ENCODE measurements at places on chromosomes 1 and 21.

DNA sequence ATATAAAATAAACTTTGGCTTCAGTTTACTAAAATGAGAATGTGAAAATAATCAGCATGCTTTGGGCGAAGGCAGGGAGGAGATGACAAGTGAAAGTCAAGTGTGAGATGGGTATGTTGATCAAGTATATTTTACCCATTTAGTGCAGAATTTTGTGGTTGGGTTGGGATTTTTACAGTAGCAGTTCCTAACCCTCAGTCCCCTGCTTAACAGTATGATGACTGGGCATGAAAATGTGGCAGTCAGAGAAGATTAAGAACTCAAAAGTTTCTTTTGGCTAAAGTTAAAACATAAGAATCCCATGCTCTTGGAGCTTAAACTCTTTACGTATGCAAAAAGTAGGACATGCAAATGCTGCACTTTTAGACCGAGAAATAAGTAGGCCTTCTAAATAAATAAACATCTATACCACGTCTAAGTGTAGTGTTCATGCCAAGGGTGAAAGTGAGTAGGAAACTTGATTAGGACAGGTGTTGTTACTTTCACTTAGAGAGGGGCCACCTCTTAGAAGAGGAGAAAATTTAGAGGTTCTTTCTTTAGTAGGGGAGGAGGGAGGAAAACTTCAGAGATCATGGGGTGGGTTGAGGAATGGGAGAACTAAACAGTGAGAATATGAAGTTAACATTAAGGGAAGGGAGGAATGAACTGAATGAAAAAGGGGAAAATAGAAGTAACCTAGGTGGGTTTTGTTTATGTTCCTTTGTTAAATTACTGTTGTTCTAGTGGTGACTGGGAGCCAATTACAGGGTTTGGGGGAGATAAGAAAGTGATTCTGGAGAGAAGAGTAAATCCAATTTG is 127.8 kb downstream of the OSBPL9 start:
- no peak for DNase-seq

- no peak for DNase-seq
Observed at GRCh38 chr1:230054092-230054749, 12.8 kb upstream of the GALNT2 start.

GRCh38 chr1:10943991-10944730 is 68.3 kb upstream of the TARDBP start:
- no peak for DNase-seq

GRCh38 chr1:54606096-54606989 is 17.0 kb downstream of the FAM151A start:
- no peak for DNase-seq

- DNase-seq = no peak
Observed at GRCh38 chr21:31611445-31611844, 48.0 kb upstream of the SOD1 start.

DNA sequence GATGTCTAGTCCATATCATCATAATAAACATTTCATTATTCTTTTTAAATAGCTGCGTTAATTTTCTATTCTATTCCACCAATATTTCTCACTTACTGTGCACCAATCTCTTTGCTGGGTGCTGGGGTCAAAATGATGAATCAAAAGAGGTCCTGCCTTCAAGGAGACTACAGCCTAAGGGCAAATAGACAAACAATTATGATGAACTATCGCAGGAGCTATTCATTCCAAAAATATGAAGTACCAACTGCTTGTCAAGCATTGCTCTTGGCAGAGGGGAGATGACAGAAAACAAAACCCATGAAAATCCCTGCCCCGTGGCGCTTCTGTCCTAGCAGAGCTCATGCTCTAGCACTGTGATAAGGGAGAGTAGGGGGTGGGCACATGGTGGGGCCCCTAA is 28.8 kb upstream of the SLC26A9 start:
- no peak for DNase-seq

DNA sequence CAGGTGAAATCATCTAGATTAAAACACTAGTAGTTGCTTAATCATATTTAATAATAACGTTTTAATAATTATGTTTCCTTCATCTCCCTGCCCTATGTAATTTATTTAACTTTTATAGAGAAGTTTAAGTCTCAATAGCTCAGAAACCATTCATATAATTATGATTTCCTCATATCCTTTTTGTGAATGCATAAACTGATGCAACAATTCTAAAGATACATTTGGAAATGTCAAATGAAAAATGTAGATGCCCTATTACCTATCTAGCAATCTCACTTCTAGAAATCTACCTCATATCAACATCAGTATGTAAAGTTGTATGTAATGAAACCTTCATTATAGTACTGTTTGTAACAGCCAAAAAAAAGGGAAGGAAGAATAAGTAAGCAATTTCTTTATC is 10.5 kb downstream of the DRAM2 start:
- DNase-seq = no peak

DNA sequence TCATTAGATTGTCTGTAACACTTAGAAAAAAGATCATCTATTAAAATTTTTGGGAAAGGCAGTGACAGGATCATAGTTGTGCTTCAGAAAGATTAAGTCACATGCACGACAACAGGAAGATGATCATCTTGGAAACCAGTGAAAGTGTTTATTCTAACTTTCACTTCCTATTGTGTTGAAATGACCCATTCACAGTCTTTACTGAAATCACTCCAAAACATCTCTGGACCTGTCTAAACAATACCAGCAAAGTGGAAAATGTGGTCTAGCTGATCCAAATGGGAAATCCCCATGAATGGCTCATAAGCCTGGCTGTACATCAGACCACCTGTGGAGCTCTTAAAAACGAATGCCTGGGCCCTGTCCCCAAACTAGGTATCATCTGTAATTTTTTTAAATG is 111.1 kb upstream of the ETV3 start:
- DNase-seq = no peak

DNA sequence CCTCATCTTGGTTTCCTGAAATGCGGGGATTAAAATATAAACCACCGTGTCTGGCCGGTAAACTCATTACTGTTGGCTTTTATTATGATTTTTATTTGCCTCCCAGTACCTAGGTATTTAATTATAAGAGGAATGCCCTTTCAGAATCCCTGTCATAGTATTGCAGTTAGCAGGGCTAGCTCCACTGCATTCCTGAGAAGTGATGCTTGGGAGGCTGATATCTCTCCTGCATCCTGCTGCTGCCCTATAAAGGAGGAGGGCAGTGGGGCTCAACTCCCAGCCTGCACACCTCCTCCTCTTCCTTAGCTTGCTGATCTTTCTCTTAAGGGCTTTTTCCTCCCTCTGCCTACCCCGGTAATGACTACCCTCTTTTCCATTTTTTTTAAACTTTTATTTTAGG is 19.9 kb upstream of the DISC1 start:
- no peak for DNase-seq

GRCh38 chr1:201172999-201173610 is 17.5 kb upstream of the IGFN1 start:
- DNase-seq = no peak

GRCh38 chr1:41282679-41283317 is 40.7 kb upstream of the SCMH1 start:
- no peak for DNase-seq

DNA sequence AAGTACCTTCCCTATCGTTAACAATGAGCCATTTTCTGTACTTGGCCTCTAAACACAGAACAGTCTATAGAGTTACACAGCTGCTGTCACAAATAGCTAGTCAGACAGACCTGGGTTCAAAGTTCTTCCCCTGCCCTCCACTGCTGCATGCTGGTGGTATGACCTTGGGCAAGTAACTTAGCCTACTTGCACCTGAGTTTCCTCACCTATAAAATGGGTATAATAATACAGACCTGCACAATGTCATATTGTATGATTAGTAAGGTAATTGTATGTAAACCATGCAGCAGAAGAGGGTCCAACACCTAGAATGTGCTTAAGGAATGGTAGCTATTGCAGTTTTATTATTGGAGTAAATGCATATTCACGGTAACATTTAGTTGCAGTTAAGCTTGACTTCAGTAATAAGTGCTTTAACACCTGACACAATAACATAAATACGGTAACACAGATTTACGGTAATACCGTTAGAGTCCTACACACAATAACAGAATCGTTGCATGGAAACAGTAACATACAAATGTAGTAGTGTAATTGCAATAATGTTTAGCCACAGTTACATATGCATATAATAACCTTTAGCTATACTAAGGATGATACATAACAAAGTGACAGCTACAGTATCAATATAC is 193.3 kb upstream of the CSF3R start:
- DNase-seq = no peak

- DNase-seq = peak; percentile 71
Observed at GRCh38 chr1:114353262-114353661, 157.7 kb downstream of the TRIM33 start.

DNA sequence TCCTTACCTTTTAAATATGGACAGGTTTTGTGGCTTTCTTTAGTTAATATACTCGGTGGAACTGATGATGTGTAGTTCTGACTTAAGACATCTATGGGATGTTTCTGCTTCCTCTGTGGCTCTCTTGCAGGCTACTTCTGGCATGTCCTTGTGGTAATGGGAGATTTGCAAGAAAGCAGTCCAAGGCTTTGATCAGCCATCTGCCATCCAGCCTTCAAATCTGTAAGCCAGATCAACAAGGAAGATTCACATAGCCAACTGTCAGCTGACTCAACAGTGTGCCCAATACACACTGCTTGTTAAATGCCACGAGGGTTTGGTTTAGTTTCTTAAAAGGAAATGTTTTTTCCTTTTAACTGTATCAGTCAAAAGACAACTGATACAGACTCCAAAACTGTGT is 722.2 kb upstream of the CHRM3 start:
- DNase-seq = no peak

DNA sequence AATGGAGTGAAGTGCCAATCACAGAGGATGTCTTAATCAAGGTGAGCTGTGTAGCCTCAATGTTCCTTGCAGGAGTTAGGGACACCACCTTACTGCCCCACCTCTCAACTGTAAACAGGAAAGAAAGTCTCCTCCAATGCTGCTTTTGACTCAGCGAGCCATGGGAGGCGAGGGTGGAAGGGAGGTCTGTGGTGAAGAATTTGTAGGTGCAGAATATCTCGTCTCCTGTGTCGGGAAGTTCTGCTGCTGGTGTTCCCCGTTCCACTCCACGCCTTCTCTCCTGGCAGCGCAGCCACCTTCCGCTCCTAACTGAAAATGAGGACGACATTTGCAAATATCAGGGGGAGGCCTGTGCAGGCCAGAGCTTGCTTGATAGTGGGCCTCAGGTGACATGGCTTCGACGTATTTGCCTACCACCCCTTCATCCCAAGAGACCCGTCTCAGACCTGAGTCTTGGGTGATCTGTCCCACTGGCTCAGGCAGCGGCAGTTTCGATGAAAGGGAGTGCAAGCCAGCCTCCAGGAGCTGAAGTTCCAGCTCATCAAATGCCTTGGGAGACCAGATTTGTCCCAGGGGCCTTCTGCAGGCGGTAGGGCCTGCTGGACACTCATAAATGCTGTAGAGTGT is 368.3 kb upstream of the C1orf174 start:
- DNase-seq = no peak

DNA sequence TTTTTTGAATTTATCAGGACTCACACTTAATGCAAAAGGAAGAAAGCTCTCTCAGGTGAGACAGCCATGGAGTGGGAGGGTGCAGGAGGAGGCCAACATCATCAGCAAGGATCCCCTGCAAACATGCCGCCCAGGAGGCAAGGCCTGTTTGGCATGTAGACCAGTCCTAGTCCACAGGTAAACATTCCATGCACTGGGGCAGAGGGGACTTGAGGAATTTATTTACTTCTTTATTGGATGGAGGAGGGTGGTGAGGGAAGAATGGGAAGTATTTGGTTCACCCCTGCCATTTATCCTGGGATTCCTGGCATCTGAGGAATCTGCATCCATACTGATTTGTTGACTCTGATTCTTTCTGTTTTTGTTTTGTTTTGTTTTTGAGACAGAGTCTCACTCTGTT is 1.5 kb upstream of the UQCRHL start:
- no peak for DNase-seq

- no peak for DNase-seq
Observed at GRCh38 chr1:151988405-151988923, 5.2 kb downstream of the S100A10 start.

GRCh38 chr1:38958967-38959366 is 17.3 kb upstream of the RHBDL2 start:
- no peak for DNase-seq

DNA sequence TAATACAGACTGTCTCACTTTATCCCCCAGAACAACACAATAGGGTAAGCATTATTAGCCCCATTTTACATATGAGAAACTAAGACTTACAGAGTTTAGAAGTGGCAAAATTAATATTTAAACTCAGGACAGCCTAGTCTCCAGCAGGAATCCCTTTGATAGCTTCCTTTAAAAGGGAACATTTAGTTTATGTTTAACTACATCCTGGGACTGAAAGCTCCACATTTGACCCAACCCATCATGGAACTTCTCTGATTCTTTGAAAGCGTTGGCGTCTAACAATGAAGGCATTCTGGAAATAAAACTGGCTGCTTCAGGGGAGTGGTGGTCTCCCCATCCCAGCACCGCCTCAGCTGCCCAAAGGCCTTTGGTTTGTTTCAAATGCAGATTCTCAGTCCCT is 250.6 kb upstream of the NFIA start:
- no peak for DNase-seq

GRCh38 chr21:32131960-32132359 is 146.9 kb downstream of the MIS18A start:
- no peak for DNase-seq

GRCh38 chr1:84724128-84724860 is 34.0 kb upstream of the SSX2IP start:
- no peak for DNase-seq

DNA sequence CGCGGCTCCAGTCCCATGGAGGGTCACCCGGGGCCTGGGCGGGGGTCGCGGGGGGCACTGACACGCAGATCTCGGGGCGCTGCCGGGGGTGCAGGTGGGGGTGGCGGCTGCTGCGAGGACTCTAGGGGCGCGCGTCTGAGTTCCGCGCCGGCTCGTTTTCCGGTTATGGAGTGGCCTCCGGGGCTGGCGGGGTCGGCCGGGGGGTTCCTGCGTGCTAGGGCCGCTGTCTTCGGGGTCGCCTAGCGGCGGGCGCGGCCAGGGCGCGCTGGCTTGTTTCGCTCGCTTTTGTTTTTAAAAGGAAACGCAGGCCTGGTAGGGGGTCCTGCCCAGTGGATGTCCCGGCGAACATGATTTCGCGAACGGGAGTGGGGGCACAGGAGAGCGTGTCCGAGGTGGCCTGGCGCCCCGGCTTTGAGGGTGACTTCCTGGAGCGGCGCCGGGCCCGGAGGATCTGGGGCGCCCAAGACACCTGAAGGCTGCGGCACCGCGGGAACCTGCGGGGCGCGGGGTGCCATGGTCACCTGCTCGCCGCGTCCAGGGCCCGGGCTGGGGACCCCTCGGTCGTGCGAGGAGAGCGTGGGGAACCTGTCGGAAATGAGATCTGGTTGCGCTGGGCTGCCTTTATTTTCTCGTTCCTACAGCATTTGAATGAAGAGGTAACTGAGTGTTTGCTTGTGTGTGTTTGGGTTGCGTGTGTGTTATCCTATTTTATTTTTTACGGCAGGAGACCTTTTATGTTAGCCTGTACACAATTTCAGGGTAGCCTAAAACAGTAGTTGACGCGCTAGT is 618 bp downstream of the ETS2 start:
- DNase-seq = peak; percentile 53

GRCh38 chr1:205546541-205546940 is 42.1 kb downstream of the CDK18 start:
- no peak for DNase-seq

GRCh38 chr1:192678099-192678498 is 42.2 kb downstream of the RGS13 start:
- DNase-seq = no peak

All from left ventricle myocardium inferior (tissue), 1 donor.